NCI-H1694 (cell line): ENCODE measurements at places on chromosomes 16 and 17.
A peak's percentile ranks its signal among the peaks of the same experiment; 100 is the strongest.

- DNase-seq, result no peak
Observed at GRCh38 chr16:84418056-84418849, 49.9 kb downstream of the ATP2C2 start.

DNA sequence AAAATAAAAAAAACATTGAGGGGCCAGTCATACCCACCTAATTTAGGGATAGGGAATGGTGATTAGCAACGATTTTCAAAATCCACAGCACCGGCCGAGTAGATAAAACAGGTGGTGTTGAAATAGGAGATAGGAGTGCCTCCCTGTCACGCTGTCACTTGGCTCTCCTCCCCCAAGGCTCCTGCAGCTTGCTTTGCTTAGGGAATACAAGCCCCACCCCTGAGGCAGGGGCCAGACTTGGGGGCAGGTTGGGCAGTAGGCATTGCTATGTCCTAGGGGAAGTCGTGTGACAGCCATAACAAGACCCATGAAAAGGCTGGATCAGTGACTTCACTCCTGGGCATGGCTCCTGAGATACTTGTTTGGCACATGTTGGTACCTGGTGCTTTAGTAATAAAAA, 25.8 kb downstream of the POLR2A start:
- no peak for DNase-seq

DNA sequence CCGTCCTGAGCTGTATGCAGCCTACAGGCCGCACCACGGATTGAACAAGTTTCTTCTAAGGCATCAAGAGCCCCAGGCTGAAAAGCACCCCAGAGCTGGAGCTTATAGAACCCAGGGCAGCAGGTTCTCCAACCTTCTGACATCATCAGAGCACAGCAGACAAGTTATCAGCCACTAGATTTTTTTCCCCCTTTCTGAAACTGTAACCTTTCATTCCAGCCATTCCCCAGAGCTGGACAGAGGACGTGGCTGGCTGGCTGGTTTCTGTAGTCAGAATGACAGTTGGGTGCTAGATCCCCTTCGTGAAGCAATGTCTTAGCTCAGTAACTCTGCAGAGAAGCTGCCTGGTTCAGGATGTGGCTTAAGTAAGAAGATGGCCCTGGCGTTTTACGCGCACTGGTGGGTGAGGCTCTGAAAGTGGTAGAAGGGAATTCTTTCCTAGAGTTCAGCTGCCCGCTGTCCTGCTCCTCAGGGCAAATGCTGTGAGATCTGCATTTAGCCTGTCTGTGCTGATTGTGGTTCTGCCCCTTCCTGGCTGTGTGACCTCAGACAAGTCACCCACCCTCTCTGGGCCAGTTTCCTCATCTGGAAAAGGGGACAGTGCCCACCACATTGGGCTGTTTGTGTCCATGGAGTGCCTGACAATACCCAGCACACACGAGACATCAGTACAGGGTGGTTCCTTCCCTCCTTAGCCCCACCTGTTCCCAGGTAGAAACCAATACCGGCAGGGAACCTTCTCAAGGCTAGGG, 9.1 kb downstream of the DEXI start:
- DNase-seq, result no peak

GRCh38 chr16:89174055-89174827, 2.7 kb downstream of the CDH15 start:
- no peak for DNase-seq

- no peak for DNase-seq
Observed at GRCh38 chr16:81094771-81095251, 1.4 kb downstream of the GCSH start.

DNA sequence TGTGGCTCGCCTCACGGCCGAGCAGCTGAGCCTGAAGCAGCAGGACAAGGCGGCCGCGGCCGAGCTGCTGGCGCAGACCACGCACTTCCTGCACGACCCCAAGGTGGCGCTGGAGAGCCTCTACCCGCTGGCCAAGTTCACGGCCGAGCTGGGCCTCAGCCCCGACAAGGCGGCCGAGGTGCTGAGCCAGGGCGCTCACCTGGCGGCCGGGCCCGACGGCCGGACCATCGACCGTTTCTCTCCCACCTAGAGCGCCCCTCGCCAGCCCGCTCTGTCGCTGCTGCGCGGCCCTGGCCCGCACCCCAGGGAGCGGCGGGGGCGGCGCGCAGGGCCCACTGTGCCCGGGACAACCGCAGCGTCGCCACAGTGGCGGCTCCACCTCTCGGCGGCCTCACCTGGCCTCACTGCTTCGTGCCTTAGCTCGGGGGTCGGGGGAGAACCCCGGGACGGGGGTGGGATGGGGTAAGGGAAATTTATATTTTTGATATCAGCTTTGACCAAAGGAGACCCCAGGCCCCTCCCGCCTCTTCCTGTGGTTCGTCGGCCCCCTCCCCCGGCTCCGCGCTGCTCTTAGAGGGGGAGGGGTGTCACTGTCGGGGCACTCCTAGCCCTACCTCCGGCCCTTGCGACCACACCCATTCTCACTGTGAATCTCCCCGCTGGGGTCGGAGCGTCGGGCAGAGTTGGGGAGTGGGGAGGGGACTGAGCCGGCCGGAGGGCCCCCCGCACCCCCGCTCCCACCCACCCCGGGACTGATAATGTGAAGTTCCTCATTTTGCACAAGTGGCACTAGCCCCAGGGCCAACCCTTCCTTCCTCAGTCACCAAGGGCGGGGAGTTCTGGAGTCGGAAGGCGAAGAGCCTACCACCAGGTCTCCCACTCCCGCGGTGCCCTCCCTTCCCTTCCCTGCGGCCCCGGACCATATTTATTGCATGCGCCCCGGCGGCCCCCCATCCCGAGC, 4.0 kb downstream of the HIC1 start:
- DNase-seq, result no peak

- no peak for DNase-seq
Observed at GRCh38 chr17:36578671-36579070, 13.0 kb upstream of the DHRS11 start.

- DNase-seq, result no peak
Observed at GRCh38 chr16:89112377-89113151, 18.9 kb downstream of the ACSF3 start.

DNA sequence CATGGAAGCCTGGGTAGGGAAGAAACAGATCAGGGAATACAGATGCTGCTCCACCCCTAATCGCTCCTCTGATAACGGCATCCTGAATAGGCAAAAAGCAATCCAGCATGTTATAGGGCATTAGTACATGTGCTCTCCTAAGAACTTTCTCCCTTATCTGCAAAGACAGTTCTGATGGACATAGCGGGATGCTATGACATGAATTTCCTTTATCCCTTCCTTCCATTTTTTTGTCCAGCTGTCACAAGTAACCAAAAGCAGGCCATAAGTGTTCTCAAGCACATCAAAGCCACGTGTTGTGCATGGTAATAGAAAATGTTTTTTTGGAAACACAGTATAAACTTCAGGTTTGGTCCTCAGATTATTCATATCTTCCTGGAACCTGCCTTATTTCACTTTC, 141.4 kb upstream of the MON1B start:
- DNase-seq, result no peak

DNA sequence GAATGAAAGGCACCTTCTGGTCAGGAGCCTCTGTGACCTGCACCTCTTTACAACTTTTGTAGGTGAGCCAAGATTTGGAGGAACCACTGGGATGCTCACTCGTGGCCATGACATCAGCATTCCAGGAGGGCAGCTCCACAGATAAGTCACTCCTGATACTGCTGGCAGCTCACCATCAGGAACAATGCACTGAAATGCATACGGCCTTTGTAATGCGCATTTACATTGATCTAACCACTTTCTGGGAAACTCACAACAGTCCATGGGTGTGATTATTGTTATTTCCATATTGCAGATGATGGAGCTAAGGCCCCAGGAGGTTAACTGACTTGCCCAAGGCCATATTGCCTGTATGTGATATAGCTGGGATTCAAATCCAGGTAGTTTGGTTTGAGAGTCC, 34.3 kb upstream of the PMFBP1 start:
- DNase-seq, result no peak

DNA sequence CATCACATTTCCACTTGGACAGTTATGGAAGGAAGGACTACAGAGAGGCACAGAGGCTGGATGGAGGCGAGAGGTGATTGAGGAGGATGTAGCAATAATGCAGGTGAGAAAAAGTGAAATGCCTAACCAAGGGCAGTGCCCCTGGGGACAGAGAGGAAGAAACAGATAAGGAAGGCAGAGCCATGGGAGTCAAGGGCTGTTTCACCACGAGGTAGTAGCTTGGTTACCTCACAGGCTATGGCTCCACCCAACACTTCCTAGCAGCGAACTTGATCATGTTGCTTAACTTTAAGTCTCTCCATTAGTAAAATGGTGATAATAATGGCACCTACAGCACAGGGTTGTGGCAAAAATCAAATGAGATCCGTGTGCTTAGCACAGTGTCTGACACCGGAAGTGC, 83.9 kb downstream of the YPEL2 start:
- no peak for DNase-seq

DNA sequence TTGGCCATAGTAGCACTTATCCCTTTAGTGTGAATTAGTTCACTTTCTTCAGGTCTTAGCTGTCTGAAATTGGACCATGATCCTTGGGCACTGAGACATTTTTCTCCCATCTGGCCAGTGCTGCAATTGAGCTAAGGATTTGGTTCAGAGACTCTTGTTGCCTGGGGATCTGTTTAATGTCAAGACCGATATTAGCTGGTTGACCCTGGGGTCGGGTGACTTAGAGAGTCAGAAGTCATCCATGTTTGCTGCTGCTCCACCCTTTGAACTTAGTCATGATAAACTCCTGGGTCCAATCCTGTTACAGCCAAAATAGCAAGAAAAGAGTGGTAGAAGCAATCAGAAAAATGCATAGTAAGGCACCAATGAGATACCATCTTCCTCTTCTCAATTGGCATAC, 45.8 kb upstream of the TOX3 start:
- DNase-seq, result no peak

- no peak for DNase-seq
Observed at GRCh38 chr16:58381661-58382060, 10.6 kb upstream of the GINS3 start.

DNA sequence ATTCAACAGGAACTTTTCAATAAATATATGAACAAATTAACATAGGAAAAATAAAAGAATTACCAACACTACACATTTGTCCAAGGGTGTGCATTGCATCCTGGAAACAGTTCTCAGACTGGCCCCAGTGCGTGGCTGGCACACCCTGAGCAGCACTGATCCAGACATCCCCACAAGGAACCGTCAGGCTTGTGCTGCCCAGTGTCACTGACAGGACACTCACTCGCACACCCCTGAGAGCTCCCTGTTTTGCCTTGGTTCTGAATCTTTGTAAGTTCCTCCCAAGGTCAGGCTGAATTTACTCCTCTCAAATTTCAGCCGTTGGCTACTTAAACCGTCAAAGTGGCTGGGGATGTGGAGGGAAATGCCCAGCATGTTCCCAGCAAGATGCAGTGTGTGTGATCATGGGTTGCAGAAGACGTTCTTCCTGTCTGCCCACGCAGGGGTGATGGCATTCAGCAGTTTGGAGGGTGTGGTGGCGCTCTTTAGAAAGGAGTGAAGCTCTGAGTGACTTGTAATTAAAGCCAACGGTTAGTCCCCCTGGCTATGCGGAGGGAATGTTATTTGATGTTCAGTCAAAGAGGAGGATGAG, 1.7 kb downstream of the MT2A start:
- no peak for DNase-seq

GRCh38 chr17:61129267-61130254, 270.1 kb upstream of the TBX2 start:
- peak; percentile 63 for DNase-seq

DNA sequence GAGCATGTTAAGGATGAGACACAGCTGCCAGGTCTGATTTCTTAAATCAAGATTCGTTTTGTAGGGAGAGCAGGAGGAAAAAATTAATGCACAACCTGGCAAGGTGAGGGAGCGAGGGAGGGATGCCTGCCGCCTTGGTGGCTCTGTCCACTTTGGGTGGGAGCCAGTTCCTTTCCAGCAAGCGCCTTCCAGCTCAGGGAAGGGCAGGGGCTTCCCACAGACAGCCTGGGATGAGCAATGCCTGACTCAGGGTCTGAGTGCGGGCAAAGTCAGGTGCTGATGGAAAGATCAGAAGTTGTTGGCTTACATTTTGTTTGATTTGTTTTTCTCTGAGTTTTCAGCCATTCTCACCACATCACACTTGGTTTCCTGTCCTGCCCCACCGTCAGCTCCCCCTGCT, 220.7 kb downstream of the ENGASE start:
- no peak for DNase-seq

DNA sequence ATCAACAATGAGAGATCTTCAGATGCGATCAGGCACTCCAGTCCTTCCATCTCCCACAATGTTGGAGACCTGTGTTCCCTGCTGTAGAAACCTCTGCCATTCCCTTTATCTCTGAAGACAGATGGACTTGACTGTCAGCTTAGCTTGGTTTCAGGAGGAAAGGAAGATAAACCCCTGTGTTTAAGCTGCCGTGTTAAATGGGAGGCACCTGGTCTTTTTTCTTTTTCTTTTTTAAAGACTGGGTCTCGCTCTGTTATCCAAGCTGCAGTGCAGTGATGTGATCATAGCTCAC, 63.1 kb downstream of the USP22 start:
- no peak for DNase-seq

DNA sequence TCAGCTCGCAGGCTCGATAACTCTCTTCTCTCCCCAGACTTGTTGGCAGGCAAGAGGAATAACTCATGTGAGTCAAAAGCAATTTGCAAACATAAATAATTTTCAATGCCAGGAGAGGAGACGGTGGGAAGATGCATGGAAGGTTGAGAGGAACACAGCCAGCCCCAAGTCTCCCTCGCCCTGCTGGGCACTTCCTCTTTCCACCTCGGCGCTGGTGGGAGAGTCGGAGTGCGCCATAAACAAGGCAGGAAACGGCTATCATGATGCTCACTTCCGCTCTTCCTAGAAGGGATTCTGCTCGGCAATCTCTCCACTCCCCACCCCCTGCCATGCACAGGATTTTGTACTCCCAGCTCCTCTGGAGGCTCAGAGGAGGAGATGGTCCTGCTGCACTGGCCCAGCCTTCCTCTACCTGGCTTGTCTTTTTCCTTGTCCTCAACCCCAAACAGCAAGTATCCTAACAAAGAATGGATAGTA, 13.0 kb downstream of the CBX4 start:
- DNase-seq, result no peak

GRCh38 chr16:84735849-84736586, 36.2 kb downstream of the USP10 start:
- no peak for DNase-seq

DNA sequence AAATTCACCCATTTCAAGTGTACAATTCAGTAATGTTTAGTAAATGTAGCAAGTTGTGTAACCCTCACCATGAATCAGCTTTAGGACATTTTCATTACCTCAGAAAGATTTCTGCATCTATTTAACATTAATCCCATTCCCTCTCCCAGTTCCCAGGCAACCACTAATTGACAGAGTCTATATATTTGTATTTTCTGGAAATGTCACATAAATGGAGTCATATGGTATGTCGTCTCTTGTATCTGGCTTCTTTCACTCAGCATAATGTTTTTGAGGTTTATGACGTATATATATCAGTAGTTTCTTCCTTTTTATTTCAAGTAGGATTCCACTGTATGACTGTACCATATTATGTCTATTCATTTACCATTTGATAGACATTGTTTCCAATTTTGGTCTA, 199.8 kb downstream of the CYB561 start:
- DNase-seq, result no peak

GRCh38 chr17:13437966-13438779, 163.6 kb downstream of the HS3ST3A1 start:
- no peak for DNase-seq

- no peak for DNase-seq
Observed at GRCh38 chr16:1433756-1434155, 2.9 kb downstream of the PERCC1 start.
